ENCODE measurements at places on chromosomes 5 and 9.

GRCh38 chr5:151522226-151522625, 68.9 kb downstream of the FAT2 start:
- DNase-seq = no peak

GRCh38 chr9:6902423-6902822, 144.7 kb downstream of the KDM4C start:
- DNase-seq = peak; percentile 9

DNA sequence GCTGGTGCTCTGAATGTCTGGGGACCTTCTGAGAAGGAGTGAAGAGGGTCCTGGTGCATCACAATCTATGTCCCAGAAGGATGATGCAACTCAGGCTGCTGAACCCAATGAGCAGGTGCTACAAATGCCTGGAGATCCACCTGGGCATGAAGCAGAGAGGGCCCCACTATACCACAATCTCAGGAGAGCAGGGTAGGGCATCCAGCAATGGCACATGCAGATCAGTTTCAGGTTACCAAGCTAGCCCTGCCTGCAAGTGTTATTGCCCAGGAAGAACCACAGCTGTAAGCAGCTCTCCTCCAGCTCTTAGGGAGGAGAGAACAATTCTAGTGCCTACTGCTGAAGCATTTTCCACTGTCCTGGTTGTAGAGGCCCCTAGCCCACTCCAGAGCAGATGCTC, 389.2 kb upstream of the TNC start:
- no peak for DNase-seq

GRCh38 chr9:811106-811531, 30.4 kb upstream of the DMRT1 start:
- DNase-seq = no peak

DNA sequence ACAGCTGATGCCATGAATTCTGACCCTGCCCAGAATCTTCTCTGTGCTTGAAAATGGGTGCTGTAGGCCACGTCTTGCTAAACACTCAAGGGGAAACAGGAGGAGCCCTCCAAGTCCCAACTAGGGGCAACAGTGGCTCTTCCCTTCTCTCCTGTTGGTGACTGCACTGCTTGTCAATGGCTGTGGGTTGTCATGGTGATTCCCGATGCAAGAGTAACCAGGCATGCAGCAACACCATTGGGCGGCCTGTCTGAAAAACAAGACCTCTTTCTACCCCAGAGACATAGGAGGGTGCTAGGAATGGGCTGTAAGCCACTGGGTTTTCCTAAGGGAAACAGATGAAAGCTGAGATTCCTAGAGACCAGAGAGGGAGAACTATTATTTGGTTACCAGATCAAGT, 201.7 kb upstream of the PANK3 start:
- no peak for DNase-seq

DNA sequence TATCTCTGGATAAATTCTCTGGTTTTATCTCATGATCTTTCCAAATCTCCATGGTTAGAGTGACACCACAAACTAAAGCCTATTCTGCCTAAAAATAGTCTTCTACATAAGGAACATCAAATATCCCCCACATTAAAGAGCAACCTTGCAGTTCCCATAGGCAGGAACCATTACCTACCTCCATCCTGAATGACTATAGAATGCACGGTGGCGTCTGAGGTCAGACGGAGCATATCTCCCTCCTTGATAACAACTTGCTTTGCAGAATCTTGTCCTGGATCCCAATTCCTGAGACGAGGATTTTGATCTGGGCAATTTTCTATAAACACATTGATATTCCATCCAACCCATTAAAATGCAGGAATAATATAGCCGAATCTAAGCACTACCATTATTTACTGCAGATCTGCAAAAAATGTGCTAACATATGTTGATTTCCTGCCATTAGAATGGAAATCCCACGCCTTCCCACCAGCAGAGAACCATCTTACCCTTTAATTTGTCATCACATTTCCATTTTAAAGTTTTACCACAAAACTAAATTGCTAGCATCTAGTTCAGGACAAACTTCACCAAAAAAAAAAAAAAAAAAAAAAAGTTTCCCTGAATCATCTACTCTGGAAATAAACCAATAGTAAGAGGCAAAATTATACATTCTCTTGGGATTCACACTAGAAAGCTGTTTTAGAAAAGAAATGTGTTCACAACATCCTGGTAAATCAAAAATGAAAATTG, 22.1 kb downstream of the CEMIP2 start:
- no peak for DNase-seq

GRCh38 chr5:1097381-1097987, 14.4 kb downstream of the SLC12A7 start:
- DNase-seq = no peak

DNA sequence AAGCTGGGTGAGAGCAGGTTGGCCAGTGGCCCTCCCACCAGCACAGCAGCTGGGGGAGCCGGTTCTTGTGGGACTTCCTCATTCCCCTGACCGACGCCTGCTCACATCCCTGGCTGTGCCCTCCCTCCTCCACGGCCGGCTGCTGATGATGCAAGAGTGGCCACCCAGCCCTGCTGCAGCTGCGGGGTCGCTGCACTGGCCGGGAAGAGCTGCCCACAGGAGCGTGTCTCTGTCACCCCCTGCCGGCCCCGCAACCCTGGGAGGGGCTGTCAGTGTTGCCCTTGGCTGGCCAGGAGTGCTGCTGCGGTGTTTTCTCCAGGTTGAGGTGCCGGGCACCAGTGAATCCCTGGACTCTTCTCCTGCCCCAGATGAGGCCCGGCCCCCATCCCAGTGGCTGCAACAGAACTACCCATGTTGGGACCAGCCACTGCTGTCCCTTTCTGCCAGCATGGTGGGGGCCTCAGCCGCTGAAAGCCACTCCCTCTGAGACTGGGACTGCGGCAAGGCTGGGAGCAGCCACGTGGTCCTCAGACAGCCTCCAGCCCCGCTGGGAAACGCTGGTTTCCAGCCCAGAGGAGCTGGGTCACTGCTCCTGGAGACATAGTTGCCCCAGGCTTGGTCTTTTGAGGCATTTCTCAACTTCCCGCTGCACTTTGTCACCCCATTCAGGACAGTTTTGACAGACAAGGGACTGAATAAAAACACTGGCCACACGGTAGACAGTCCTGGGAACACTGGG, 739 bp downstream of the CARD9 start:
- DNase-seq = peak; percentile 51

DNA sequence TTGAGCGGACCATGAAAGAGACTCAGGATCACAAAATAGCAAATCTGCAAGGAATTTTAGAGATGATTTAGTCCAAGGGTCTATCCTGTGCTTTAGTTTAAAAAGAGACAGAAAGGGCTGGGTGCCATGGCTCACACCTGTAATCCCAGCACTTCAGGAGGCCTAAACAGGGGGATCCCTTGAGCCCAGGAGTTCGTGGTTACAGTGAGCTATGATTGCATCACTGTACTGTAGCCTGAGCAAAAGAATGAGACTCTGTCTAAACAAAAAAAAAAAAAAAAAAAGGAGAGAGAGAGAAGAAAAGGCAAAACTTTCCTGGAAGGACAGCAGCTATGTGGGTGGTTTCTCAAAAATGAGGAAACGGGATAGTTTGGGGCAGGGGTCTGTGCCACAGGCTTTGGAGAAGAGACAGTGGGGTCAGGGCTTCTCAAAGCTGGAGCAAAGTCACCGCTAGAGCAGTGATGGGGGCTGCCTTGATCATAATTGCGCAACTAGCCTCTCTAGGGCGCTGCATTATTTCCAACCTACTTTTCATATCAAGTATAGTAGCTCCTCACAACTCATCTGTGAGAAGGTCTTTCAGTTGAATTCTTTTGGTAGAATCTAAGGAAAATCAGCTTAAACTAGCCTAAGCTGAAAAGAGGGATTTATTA, 8.5 kb upstream of the ANKH start:
- peak; percentile 21 for DNase-seq

GRCh38 chr9:103867886-103868285, 226.2 kb upstream of the SMC2 start:
- DNase-seq = peak; percentile 23

- DNase-seq = peak; percentile 82
Observed at GRCh38 chr5:89972901-89973300, 436.7 kb downstream of the CETN3 start.

- DNase-seq = no peak
Observed at GRCh38 chr9:19683715-19684114, 105.1 kb downstream of the SLC24A2 start.

DNA sequence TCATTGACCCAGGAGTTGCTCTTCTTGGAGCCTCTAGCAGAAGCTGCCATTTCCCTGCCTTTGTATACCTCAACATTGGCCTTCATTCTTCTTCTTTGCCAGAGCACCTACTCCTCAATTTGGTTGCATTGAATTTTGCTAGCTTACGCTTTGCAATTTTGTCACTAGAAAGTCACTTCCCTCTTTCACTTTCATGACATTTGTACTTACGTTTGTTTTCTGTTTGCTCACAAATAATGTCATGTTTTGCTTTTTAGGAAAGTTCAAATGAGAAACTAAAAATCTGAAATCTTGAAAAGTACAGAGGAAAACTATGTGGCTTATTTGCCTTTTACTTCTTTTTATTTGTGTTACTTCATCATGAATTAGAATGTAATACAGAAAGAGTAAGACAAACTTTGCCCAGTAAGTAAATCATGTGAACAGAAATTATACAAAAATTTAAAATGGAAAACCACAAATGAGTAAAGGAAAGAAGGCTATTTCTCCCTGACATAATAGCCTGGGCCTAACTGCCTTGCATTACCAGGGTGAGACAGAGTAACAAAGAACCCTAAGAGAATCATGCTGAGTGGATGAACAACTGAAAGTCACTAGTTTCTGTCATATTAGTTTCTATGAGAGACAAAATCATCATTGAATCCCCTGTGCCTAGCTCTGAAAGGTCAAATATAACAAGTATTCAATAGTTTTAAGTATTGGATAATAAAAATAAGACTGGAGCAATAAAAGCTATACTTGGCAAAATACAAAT, 7.4 kb upstream of the IFNA1 start:
- DNase-seq = no peak

DNA sequence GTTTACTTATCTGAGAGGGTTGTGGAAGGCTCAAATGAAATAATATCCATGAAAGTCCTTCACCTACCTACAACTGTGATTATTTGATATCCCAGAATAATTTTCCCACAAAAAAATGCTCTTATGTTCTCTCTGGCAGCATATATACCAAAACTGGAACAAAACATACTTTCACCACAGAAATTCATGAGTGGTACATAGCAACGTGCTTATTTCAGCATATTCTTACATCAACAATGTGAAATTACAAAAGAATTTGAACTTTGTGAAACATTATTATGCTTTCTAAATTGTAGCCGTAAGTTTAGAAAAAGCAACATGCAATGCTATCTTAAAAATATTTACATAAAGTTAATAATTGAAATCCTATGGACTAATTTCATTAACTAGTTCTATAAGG, 137.1 kb downstream of the GABRB2 start:
- DNase-seq = no peak

DNA sequence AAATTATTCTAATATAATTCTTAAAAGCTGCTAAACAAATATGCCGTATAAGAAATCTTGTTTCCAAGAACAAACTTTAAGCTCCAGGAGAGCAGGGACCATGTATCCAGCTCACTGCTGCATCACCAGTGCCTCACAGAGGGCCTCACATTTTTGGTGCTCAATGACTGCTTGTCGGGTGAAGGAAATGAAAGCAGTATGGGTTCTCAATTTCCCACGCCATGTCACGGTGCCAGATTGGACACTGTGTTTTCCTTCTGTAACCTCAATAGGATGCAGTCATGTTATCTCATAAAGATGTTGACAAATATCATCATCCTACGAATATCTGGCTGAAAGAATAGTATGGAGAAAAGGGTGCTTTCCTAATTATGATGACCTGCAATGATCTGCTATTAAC, 64.7 kb downstream of the POU5F2 start:
- DNase-seq = no peak

DNA sequence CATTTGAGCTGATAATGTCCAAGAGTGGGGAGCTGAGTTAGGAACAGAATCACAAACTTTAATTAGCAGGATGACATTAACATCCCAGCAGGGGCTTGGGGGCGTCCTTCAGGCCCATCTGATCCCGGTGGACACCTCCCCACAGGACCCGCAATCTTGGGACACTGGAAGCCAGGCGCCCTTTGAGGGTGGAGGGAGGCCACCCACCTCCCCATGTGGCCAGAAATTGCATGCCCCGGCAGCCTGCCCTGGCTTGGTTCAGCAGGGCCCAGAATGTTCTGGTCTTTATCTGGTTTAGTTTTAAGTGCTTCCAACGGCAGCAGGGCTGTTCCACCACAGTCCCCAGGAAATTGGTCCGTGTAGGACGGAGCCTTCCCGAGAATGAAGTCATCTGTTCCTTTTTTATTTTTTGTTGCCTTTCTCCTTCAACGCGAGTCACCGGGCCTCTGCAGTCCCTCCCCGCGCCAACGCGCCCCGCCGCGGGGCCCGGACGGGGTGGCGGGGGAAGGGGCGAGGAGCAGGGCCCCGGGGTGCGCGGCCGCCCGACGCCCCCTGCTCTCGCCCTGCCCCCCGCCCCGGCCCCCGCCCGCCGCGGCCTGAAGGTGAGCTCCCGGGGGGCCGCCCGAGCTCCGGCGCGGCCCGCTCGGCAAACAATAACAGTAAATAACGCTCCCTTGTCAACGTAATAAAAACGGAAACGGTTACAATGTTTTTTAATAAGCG, 207.9 kb downstream of the C9orf50 start:
- peak; percentile 87 for DNase-seq

DNA sequence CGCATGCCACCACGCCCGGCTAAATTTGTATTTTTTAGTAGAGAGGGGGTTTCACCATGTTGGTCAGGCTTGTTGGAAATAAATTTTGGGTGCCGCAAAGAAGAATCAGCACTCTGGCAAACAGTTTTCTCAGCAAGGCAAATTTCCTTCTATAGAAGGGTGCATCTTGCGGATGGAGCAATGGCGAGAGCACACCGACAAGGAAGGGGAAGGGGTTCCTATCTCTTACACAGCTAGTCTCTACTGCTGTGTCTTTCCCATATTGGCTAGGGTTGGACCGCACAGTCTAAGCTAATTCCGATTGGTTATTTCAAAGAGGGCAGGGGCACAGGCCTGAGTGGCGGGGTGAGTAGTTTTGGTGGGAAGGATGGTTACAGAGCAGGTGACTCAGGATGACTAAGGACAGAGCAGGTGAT, 707 bp downstream of the GTF3C5 start:
- no peak for DNase-seq

DNA sequence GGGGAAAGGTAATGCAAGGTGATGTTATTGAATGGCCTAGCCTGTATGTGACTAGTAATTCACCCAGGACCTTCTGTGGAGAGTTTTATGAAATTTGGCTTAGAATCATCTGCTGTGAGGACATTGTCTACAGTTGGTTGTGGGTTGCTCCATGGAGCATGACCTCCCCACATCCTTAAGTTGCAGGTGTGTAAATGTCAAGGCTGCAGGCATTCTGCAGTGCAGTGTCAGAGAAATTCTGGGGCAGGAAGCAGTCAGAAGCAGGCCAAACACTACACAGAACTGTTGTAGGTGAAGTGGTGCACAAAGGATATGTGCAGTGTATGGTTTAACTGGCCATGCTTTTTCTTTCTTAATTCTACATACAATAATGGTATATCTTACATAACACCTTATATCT, 588.3 kb downstream of the EBF1 start:
- DNase-seq = no peak

- DNase-seq = no peak
Observed at GRCh38 chr5:174381241-174381640, 335.7 kb downstream of the NSG2 start.
